T-helper 17 cell (primary cell): ENCODE measurements at places on chromosomes 11 and 22.

GRCh38 chr11:9092072-9092471 is 673 bp upstream of the SCUBE2 start:
- H3K27me3 ChIP-seq: peaks cover 82% of the 10 kb centered on the region
- peaks cover 2% of the 10 kb centered on the region for H3K4me1 ChIP-seq
- DNase-seq: no peak
- no peak overlapping the region for H3K27ac ChIP-seq
- peak overlapping the region; percentile 74 for H3K4me3 ChIP-seq

- DNase-seq: no peak
- peaks cover 12% of the 10 kb centered on the region for H3K4me1 ChIP-seq
- H3K36me3 ChIP-seq: no peaks in the 10 kb centered on the region
- H3K4me3 ChIP-seq: no peak overlapping the region
These were observed 5.2 kb downstream of the LGR4 start for GRCh38 chr11:27467181-27467913.

DNA sequence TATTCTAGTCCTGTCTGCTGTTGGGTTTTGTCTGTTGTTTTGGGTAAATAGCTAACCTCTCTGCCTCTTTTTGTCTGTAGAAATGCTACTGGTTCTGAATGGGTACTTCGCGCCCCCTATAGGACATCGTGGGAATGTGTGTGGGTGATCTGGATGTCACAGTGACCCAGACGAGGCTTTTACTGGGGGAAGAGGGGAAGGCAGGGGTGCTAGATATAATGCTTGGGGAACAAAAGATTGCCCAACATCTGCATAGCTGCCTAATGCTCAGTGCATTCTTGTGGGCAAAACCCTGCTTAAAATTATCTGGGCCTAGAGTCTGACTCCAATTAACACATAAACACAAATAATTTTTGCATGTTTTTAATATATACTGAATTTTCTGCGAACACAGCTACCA is 57.7 kb downstream of the BMAL1 start:
- H3K36me3 ChIP-seq: no peaks in the 10 kb centered on the region
- no peaks in the 10 kb centered on the region for H3K27me3 ChIP-seq
- DNase-seq: peak; percentile 43

DNA sequence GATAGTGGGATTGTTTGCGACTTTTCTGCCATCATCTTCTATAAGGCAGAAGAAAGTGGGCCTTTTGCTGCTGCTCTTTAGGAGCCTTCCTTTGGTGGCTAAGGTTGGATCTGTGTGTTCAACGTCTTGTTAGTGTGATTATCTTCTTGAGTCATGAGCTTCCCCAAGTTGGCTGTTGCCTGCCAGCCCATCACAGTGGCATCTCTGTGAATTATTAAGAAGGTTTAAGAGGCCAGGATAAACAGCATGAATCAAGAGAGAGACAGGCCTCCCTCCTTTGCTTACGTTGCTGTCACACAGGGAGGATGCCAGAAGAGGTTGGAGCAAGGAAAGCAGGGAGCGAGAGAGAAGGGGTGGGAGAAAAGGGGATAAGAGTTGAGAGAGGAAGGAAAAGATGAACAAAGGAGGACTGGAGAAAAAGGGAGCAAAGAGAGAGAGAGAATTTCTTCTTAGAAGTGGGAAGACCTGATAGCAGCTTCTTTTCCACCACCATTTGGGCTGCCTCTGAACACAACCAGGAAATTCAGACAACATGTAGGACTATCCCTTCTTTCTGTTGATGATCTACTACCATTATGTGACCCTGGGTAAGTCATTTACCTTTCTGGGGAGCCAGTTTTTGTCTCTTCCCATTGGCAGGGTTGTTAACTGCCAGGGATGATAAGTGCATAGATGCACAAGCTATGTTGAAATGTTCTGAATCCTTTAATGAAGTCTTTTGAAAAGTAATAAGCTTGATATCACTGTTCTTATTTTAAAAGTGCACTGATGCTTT is 126.5 kb downstream of the NAV2 start:
- no peak for DNase-seq
- peaks cover 9% of the 10 kb centered on the region for H3K4me1 ChIP-seq

- no peak overlapping the region for H3K27ac ChIP-seq
- H3K4me1 ChIP-seq: no peaks in the 10 kb centered on the region
- H3K27me3 ChIP-seq: peaks cover 12% of the 10 kb centered on the region
- H3K36me3 ChIP-seq: peaks cover 4% of the 10 kb centered on the region
- H3K4me3 ChIP-seq: no peak overlapping the region
- no peak for DNase-seq
These were observed 29.3 kb downstream of the RPL3 start for GRCh38 chr22:39289975-39290720.
